ENCODE measurements at places on chromosomes 4 and X.
A peak's percentile ranks its signal among the peaks of the same experiment; 100 is the strongest.

- no peak for DNase-seq
Observed at GRCh38 chrX:103878466-103879122, 46.5 kb upstream of the RAB9B start.

DNA sequence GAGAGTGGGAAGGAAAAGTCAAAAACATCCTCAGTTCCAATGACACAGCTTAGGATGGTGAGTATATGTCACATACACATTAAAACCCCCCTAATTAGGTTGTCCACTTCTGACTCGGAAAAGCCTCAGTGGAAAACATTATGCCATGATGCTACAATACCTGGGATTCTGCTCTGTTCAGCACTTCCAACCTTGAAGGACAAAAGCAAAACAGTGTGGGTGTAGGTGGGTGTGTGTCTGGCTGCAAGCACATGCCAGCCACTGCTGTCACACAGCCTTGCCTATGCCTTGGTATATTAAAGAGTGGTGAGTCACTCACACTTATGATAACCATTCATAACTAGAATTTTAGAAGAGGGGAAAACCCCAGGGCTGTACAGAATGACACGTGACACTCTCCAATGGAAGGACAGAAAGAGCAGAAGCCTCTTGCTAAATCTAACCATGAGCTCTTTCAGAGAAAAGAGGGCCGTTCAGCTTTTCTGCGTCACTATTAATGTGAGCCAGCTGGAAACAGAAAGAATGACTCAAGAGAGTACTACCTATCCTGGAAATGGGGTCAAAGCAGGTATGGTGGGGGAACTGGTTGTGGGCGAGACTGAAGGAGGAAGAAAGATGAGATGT is 159.6 kb downstream of the TET2 start:
- DNase-seq, result peak; percentile 27

DNA sequence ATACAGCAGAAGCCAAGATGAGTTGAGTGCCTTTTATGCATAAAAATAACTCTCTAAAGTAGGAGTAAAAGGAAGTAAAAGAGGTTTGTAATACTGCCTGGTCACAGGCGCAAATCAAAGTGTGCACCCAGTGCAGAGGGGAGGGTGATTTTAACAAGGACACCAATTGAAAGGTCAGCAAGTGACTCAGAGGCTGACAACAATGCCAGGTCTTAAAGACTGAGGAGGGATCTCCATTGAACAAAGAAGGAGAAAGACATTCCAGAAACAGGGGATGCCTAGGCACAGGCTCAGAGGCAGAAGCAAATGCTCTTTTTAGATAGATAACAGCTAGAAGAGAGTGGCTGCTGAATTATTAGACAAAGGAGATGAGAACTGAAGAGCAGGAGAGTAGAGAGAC is 297.4 kb upstream of the VCX start:
- DNase-seq, result no peak

- DNase-seq, result no peak
Observed at GRCh38 chr4:77501851-77502250, 103.8 kb upstream of the CXCL13 start.

DNA sequence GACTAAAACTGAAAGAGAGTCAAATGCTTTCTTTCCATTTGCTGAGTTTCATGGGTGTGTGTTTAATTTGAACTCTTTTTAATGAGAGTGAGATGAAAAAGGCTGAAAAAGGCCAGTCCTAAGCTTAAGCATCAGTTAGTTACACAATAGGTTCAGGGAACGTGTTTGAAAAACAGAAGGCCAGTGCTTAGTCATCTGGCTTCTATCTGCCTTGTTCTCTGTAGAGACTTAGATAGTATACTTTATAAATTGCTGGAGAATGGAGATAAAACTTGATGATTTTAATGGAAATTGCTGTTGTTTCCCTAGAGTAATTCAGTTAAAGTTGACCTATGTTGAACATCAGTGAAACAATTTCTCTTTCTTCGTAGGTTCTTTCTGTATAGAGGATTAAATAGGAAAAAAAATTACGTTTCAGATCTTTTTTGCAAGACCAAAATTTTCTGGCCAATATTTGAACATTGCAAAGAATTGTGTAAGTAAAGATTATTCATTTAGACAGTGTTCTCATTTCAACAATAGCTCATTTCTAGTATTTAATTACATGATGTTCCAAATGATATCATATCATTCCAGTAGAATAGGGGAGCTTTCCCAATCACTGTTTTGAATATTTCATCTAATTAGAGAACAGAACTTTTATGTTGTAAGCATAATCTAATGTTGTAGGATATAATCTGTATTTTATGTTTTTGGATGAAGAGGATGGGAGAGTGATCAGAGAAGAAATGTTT is 1088.8 kb downstream of the ADGRL3 start:
- no peak for DNase-seq

GRCh38 chrX:17591741-17592110 is 145.6 kb upstream of the SCML1 start:
- no peak for DNase-seq

DNA sequence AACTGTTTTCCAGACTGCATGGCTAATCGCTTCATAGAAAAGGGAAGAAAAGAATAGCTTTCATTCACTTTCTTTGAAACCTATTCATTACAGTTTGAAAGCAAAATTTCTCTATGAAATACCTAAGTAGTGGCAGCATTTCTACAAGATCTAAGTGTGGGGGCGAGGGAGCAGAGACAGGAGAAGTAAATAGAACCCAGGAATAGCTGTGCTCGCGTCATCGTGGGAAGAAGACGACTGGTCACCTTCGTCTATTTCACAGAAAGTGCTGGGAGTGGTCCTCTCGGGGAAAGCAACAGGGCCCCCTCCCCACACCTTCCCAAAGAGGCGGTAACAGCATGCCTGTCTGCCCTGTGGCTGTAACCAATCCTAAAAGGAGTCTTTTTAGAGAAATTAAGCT is 169.9 kb upstream of the NOCT start:
- no peak for DNase-seq

DNA sequence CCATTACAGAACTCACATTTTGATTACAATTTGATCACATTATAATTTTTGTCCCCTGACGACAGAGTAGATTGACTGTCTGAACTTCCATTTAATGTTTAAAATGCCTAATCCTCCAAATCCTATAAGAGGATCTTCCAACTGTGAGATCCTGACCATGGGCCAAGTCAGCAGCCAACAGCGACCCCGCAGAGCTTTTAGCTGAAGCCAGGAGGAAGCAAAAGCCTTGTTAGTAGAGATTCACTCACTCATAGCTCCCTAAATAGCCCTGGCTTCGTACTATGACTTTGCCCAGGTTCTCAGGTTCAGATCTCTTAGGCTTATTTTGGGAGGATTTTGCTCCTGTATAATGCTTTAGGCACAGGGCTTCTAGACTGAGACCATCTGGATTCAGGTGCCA is 413.1 kb downstream of the NKX6-1 start:
- DNase-seq, result no peak

- DNase-seq, result no peak
Observed at GRCh38 chr4:187996502-187997177, 1.1 kb downstream of the ZFP42 start.

- no peak for DNase-seq
Observed at GRCh38 chr4:158778156-158778711, 9.4 kb downstream of the FNIP2 start.

DNA sequence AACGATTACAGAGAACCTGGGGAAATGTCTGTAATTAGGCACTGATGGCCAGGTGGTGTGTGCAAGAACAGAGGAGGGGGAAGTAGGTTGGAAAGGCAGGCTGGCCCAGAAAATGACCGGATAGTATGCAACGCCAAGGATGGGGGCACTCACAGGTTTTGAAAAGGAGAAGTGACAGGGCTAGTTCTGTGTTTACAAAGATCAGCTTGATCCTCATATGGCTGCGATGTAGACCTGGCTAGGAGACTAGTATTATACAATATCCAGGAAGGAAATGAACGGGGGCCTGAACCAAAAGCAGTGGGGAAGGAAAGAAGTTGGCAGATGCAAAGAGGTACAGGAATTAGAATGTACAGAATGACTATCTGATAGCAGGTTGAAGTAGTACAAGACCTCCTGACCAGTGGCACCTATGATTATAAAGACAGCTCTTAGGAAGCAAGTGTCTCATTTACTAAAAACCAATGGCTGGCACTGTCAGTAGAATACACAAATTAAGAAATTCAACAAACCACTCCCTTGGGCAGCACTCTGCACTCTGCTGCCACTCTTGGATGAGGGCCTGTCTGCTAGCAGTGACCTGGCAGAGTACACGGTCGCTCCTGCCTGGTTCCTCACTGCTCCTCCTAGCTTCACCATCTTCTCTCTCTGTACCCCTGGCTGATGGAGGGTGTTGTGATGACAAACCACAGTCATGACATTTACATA is 14.1 kb downstream of the MFAP3L start:
- no peak for DNase-seq

- no peak for DNase-seq
Observed at GRCh38 chr4:96916711-96917110, 1076.8 kb downstream of the PDHA2 start.

- DNase-seq, result no peak
Observed at GRCh38 chr4:168651374-168651773, 154.5 kb downstream of the PALLD start.

- DNase-seq, result no peak
Observed at GRCh38 chr4:10020106-10020505, 1.2 kb downstream of the SLC2A9 start.

DNA sequence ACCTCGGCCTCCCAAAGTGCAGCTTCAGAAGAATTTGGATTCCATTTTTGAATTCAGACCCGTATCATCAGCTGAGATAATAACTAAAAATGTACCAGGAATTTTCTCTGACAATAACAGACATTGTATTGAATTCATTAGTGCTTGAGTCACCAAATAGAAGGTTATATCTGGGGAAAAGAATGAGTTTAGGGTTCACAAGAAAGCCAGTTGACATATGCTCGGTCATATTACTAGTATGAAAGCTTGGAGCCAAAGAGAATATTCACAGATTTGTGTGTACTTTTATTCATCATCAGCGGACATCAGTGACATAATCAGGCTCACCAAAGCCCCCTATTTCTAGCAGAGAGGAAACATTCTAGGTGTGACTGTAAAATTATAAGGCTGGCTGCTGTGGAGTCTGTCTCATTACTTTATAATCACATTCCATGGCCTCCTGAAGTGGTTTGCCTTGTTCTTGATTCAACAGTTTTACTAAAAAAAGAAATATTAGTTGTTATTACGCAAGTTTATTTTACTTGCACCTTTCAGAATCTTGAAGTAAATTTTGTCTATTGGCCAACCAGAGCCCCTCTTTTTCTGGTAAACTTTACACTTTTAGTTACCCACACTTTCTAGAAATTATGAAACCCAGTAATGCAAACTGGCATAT is 14.6 kb upstream of the DCTD start:
- DNase-seq, result no peak

- DNase-seq, result no peak
Observed at GRCh38 chr4:15427701-15428100, at the start of gene C1QTNF7. TSS of gene C1QTNF7 (plus strand) at chr4:15428033. CDS start at chr4:15435744, 7,711 bp downstream.

GRCh38 chr4:131159261-131159660 is 1989.8 kb upstream of the PCDH10 start:
- no peak for DNase-seq

DNA sequence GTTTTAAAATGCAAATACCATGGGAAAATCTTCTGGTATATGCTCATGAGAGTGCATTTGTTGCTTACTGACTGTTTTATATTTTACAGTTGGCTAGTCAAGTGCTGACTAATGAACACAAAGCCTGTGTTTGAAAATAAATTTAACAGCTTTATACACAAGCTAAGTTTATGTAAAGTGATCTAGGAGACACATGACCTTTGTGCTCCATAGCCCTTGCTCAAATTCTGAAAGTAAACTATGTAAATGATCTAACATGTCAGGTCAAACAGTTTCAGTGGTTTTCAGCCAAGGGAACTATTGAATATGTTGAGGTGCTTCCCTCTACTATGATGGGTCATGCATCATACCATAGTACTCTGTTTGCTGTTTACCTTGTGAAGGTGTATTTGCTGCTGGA is 36.7 kb downstream of the DIAPH2 start:
- no peak for DNase-seq

DNA sequence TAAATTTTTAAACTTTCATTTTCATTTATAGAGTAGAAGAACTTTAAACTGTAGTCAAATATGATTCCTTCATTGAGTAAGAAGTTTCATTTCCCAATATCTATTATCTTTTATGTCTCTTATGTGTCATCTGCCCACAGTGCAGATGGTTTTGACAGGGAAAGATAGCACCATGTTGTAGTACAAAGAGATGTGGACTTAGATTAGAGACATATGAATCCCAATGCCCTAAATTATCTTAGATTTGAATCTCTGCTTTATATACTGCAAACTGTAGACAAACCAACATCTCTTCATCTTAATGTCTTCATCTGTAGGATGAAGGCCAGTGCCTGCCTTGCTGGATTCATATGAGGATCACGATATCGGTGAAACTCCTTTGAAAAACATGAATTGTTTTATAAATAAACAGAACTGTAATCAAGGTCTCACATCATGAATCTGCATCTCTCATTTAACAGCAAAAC is 217.5 kb downstream of the BANK1 start:
- DNase-seq, result no peak

DNA sequence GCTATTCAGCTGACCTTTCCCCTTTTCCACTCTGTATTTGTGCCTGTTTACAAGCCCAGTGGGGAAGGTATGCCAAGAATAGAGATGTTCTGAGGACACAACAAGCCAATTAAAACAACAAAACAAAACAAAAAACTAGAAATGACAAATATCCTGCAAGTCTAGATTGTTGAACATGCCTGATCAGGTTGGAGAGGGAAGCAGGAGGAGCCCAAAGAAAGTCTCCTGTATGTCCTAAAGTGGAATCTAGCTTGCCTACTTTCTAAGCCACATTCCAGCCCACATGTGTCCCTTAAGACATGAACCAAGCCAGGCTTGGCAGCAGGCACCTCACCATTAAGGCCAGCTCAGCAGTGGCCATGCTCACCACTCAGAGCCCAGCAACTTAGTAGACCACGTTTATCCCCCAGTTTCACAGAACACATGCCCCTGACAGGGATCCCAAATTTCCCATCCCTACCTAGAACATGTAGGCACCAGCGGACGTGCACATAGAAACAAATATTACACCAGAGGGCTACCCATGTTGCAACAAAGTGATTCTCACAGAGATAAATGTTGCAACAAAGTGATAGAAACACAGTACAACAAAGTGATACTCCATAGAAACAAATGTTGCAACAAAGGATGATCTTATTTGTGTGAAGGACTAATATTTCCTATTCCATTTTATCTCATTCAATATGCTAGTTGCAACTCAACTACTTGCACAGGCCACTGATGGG is 48.3 kb downstream of the CD99L2 start:
- no peak for DNase-seq

- DNase-seq, result no peak
Observed at GRCh38 chr4:83269256-83269655, 15.3 kb downstream of the COQ2 start.

GRCh38 chr4:37236165-37236564 is 8.4 kb upstream of the NWD2 start:
- no peak for DNase-seq

- DNase-seq, result no peak
Observed at GRCh38 chr4:74039315-74039763, 850 bp upstream of the CXCL3 start.

Measured in stimulated activated CD8-positive, alpha-beta memory T cell treated with anti-CD3 and anti-CD28 coated beads, Interleukin-7, amount 100 ng/mL, for 24 hours (primary cell).